Astrocyte (in vitro differentiated cells and primary cell): ENCODE measurements at places on chromosomes 12 and 14. TPM values are rescaled to one million over a fixed set of nuclear protein-coding genes. Genes with fewer than 3 reads are reported as not detected.
A peak's percentile ranks its signal among the peaks of the same experiment; 100 is the strongest.

GRCh38 chr12:12333407-12334366, 16.4 kb downstream of the MANSC1 start:
- H3K4me3 ChIP-seq: no peak overlapping the region
- no peaks in the 10 kb centered on the region for H3K27me3 ChIP-seq
- peak; percentile 98 for DNase-seq

The SLC5A8 gene
- not detected in 2 replicates for total RNA-seq

The RASAL1 gene
- total RNA-seq: 0.43 and 0.48 TPM in 2 replicates

The ACOT4 gene
- total RNA-seq: 0.14 TPM in 1 of 2 replicates, not detected in the other

DNA sequence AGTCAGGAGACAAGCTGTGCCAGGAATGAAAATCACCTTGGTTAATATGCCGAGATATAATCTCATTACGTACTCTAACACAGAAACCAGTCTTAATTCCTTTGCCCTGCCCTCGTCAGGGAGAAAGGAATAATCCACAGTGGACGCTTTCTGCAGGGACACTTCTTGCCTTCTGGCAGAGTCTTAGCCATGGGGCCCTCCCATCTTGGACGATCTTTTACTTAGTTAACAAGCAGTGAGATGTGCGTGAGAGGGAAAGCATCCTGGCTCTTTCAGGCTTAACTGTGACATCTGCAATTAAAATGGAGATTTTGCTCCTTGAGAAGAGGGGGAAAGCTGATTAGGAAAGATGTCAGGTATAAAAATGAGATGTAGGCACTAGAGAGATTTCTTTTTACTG, 246.4 kb downstream of the TMEM132C start:
- no peak for DNase-seq
- no peaks in the 10 kb centered on the region for H3K27me3 ChIP-seq
- no peak overlapping the region for H3K4me3 ChIP-seq
- H3K36me3 ChIP-seq: no peaks in the 10 kb centered on the region
- H3K27ac ChIP-seq: no peak overlapping the region

The MANSC4 gene
- total RNA-seq: not detected in 2 replicates

The ARF6 gene
- 53.1 and 53.4 TPM in 2 replicates for total RNA-seq

The RNF212B gene
- total RNA-seq: not detected in 2 replicates

The PKP2 gene
- total RNA-seq: 18.7 and 35.4 TPM in 2 replicates

The GUCY2C gene
- total RNA-seq: 0.09 and 0.10 TPM in 2 replicates

- no peak for DNase-seq
- H3K27me3 ChIP-seq: no peaks in the 10 kb centered on the region
- H3K4me3 ChIP-seq: no peak overlapping the region
- H3K36me3 ChIP-seq: no peaks in the 10 kb centered on the region
- no peaks in the 10 kb centered on the region for H3K4me1 ChIP-seq
Measured at GRCh38 chr12:126228936-126229335, 1163.7 kb downstream of the AACS start.

The EIF2S3B gene
- 5.4 and 6.0 TPM in 2 replicates for total RNA-seq

- H3K4me1 ChIP-seq: no peaks in the 10 kb centered on the region
- H3K36me3 ChIP-seq: no peaks in the 10 kb centered on the region
- H3K27me3 ChIP-seq: no peaks in the 10 kb centered on the region
- DNase-seq: no peak
- no peak overlapping the region for H3K4me3 ChIP-seq
Measured at GRCh38 chr12:12115514-12115913, 44.8 kb downstream of the BCL2L14 start.

DNA sequence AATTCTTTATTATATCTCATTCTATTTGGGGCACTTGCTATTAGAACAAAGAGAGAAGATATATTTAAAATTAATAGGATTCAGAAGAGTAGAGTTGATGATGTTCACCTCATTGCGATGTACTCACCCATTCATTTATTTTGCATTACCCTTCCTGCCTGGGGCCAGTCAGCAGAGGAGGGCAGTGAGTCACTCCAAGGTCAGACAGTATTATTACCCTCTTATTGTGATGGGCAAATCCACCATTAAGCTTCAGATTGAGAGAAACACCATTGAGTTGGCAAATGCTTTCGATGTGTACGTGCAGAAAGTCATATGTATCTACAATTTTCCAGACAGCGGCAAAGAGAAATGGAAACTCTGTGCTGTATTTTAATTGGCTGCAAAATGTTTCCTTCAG, 134.2 kb downstream of the BICD1 start:
- DNase-seq: peak; percentile 44
- no peak overlapping the region for H3K4me3 ChIP-seq
- no peak overlapping the region for H3K27ac ChIP-seq
- H3K4me1 ChIP-seq: peaks cover 6% of the 10 kb centered on the region

- no peaks in the 10 kb centered on the region for H3K27me3 ChIP-seq
- H3K36me3 ChIP-seq: no peaks in the 10 kb centered on the region
- no peak overlapping the region for H3K27ac ChIP-seq
- H3K4me1 ChIP-seq: no peaks in the 10 kb centered on the region
- no peak for DNase-seq
- H3K4me3 ChIP-seq: no peak overlapping the region
Measured at GRCh38 chr14:82431031-82431430, 897.4 kb upstream of the SEL1L start.

GRCh38 chr14:102537981-102538601, 28.5 kb upstream of the ANKRD9 start:
- H3K4me3 ChIP-seq: no peak overlapping the region
- no peak for DNase-seq
- peaks cover 17% of the 10 kb centered on the region for H3K4me1 ChIP-seq
- H3K27ac ChIP-seq: no peak overlapping the region
- H3K27me3 ChIP-seq: no peaks in the 10 kb centered on the region
- no peaks in the 10 kb centered on the region for H3K36me3 ChIP-seq

GRCh38 chr12:113473942-113474341, 2.3 kb upstream of the LHX5 start:
- no peak overlapping the region for H3K4me3 ChIP-seq
- H3K27ac ChIP-seq: no peak overlapping the region
- peaks cover 84% of the 10 kb centered on the region for H3K27me3 ChIP-seq

DNA sequence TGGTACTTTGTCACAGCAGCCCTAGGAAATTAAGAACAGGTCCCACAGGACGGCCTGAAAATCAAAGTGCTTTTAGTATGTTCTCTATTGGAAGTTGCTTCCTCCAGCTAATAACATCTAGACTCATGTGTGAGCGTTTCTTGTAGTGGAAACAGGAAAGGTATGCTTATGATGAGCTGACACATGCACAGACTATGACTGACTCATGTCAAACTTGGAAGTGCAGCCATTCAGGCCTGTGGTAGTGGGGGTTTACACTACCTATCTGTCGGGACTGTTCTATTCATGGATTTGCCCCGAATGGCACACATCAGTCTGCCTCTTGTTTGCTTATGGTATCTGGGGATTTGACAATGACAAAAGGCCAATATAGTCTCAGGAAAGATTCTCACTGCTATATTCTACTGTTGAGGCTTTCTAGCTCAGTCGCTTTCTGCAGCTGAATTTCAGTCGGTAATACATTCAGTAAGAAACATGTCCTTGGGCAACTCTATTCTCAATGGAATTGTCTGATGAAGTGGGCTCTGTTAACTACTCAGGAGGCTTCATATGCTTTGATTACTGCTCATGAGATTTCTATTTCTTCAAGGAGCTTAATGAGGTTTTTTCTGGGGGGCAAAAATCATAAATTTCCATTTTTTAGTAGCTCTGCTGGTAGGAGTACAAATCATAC, 270.3 kb upstream of the DAAM1 start:
- H3K4me1 ChIP-seq: peaks cover 15% of the 10 kb centered on the region
- H3K36me3 ChIP-seq: no peaks in the 10 kb centered on the region
- H3K27ac ChIP-seq: peak overlapping the region; percentile 5
- peak; percentile 45 for DNase-seq
- H3K4me3 ChIP-seq: no peak overlapping the region

- H3K4me1 ChIP-seq: no peaks in the 10 kb centered on the region
- DNase-seq: no peak
- H3K27me3 ChIP-seq: no peaks in the 10 kb centered on the region
Measured at GRCh38 chr14:69955855-69956845, 76.9 kb downstream of the SMOC1 start.

The CARMIL3 gene
- 0.34 and 0.38 TPM in 2 replicates for total RNA-seq

- no peak overlapping the region for H3K27ac ChIP-seq
- H3K4me1 ChIP-seq: no peaks in the 10 kb centered on the region
- no peak overlapping the region for H3K4me3 ChIP-seq
- no peak for DNase-seq
- no peaks in the 10 kb centered on the region for H3K36me3 ChIP-seq
- no peaks in the 10 kb centered on the region for H3K27me3 ChIP-seq
Measured at GRCh38 chr12:6303071-6303470, 7.4 kb upstream of the PLEKHG6 start.

- peak overlapping the region; percentile 21 for H3K4me3 ChIP-seq
- peaks cover 38% of the 10 kb centered on the region for H3K4me1 ChIP-seq
- H3K36me3 ChIP-seq: no peaks in the 10 kb centered on the region
- H3K27ac ChIP-seq: peak overlapping the region; percentile 89
Measured at GRCh38 chr14:89540830-89541470, 123.9 kb upstream of the FOXN3 start.

- H3K27me3 ChIP-seq: no peaks in the 10 kb centered on the region
- DNase-seq: peak; percentile 90
- H3K4me1 ChIP-seq: no peaks in the 10 kb centered on the region
- H3K4me3 ChIP-seq: peak within 1 kb of the TSS; percentile 87
- no peaks in the 10 kb centered on the region for H3K36me3 ChIP-seq
Measured at GRCh38 chr12:27710592-27711316, at the start of gene MRPS35. Gene MRPS35, plus strand, starts transcription at chr12:27710832. Its CDS starts 12 bp downstream, at chr12:27710844.

GRCh38 chr14:59265808-59266207, 77.3 kb downstream of the DAAM1 start:
- peaks cover 5% of the 10 kb centered on the region for H3K4me1 ChIP-seq
- DNase-seq: no peak

DNA sequence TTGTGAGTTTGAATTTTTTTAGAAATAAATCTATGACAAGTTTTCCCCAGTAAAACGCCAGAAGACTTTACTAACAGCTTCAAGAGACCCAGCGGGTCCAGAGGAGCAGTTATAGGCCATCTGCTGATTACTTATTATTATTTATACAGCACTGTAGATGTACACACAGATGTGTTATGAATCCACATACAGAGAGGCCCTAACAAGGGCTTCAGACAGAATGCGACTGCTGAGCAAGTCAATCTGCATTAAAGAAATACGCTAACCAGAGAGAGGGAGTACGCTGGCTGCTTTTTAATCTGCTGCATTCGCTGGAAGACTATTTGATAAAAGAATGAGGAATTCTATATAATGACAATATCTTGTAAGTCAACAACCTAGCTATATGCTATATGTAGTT, 32.5 kb downstream of the ATF7 start:
- H3K36me3 ChIP-seq: no peaks in the 10 kb centered on the region
- H3K27ac ChIP-seq: no peak overlapping the region
- H3K4me3 ChIP-seq: no peak overlapping the region
- DNase-seq: no peak

- H3K27ac ChIP-seq: no peak overlapping the region
- H3K4me1 ChIP-seq: no peaks in the 10 kb centered on the region
- no peaks in the 10 kb centered on the region for H3K27me3 ChIP-seq
- H3K4me3 ChIP-seq: no peak overlapping the region
- H3K36me3 ChIP-seq: no peaks in the 10 kb centered on the region
- DNase-seq: no peak
Measured at GRCh38 chr12:82625523-82625922, 61.2 kb upstream of the TMTC2 start.

DNA sequence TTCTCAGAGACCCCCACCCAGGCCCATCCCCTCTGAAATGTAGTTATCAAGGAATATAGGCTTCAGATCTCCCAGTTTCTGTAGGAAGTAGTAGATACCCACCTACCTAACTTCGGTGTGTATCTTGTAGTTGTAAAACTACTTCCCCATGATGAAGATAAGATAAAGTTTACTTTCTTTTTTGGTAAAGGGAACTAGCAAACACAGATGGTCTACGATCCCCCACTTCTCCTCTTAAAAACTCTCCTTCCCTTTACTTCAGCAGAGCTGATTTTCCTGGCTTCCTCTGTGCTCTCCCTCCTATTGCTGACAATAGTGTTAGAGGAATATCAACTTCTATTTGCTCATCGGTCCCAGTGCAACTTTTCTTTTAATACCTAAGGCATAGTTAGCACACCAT, 395.2 kb downstream of the RPL10L start:
- H3K36me3 ChIP-seq: no peaks in the 10 kb centered on the region
- H3K27me3 ChIP-seq: no peaks in the 10 kb centered on the region
- H3K4me3 ChIP-seq: no peak overlapping the region

The NPC2 gene
- 134 and 178 TPM in 2 replicates for total RNA-seq

GRCh38 chr12:131428091-131428685, 282.7 kb upstream of the SFSWAP start:
- no peaks in the 10 kb centered on the region for H3K27me3 ChIP-seq
- DNase-seq: no peak
- no peak overlapping the region for H3K27ac ChIP-seq
- no peaks in the 10 kb centered on the region for H3K4me1 ChIP-seq

GRCh38 chr14:103449634-103450161, 64.5 kb downstream of the MARK3 start:
- H3K27ac ChIP-seq: no peak overlapping the region
- H3K36me3 ChIP-seq: peaks cover 12% of the 10 kb centered on the region
- DNase-seq: no peak
- H3K4me1 ChIP-seq: peaks cover 14% of the 10 kb centered on the region
- no peaks in the 10 kb centered on the region for H3K27me3 ChIP-seq
- no peak overlapping the region for H3K4me3 ChIP-seq

The AKAP3 gene
- 0.94 and 1.4 TPM in 2 replicates for total RNA-seq

The ALKBH1 gene
- total RNA-seq: 13.2 and 15.2 TPM in 2 replicates

The JDP2 gene
- 79.5 and 80.6 TPM in 2 replicates for total RNA-seq

GRCh38 chr12:6154730-6155459, 30.4 kb upstream of the VWF start:
- H3K27ac ChIP-seq: no peak overlapping the region
- H3K36me3 ChIP-seq: no peaks in the 10 kb centered on the region
- H3K4me3 ChIP-seq: no peak overlapping the region
- no peaks in the 10 kb centered on the region for H3K27me3 ChIP-seq
- no peaks in the 10 kb centered on the region for H3K4me1 ChIP-seq

GRCh38 chr12:120362516-120363273, 6.3 kb downstream of the MSI1 start:
- peaks cover 10% of the 10 kb centered on the region for H3K27me3 ChIP-seq
- H3K36me3 ChIP-seq: no peaks in the 10 kb centered on the region
- DNase-seq: no peak
- H3K27ac ChIP-seq: no peak overlapping the region
- peaks cover 10% of the 10 kb centered on the region for H3K4me1 ChIP-seq

- H3K27me3 ChIP-seq: no peaks in the 10 kb centered on the region
- no peak overlapping the region for H3K27ac ChIP-seq
- DNase-seq: peak; percentile 64
- H3K4me3 ChIP-seq: no peak overlapping the region
Measured at GRCh38 chr12:29725587-29726320, 58.0 kb downstream of the TMTC1 start.

- H3K27ac ChIP-seq: no peak overlapping the region
- no peak for DNase-seq
- H3K27me3 ChIP-seq: no peaks in the 10 kb centered on the region
- H3K36me3 ChIP-seq: no peaks in the 10 kb centered on the region
- H3K4me1 ChIP-seq: no peaks in the 10 kb centered on the region
Measured at GRCh38 chr12:61974461-61974860, 285.7 kb upstream of the USP15 start.
